ENCODE measurements at places on chromosomes 12 and 14. TPM values are rescaled to one million over a fixed set of nuclear protein-coding genes. Genes with fewer than 3 reads are reported as not detected.

Gene KLRC2
- 4.9 TPM for total RNA-seq

Gene LMO3
- total RNA-seq = not detected

Gene GALNT16
- 0.11 TPM for total RNA-seq

Gene SYNE2
- total RNA-seq = 45.6 TPM

Gene ARF6
- total RNA-seq = 168 TPM

Gene TIGAR
- total RNA-seq = 29.6 TPM

Gene PAH
- total RNA-seq = 1.5 TPM

Gene DTX3
- total RNA-seq = 16.7 TPM

Gene P2RX2
- not detected for total RNA-seq

Gene CIDEB
- 12.4 TPM for total RNA-seq

Gene ACOT6
- not detected for total RNA-seq

Gene CNTN1
- total RNA-seq = not detected

Gene BRMS1L
- total RNA-seq = 10.0 TPM

Gene MBD6
- total RNA-seq = 54.7 TPM

Gene TMEM229B
- total RNA-seq = 3.2 TPM

Gene HOTAIR
- not detected for total RNA-seq

Gene UNC119B
- 30.5 TPM for total RNA-seq

Gene GYS2
- not detected for total RNA-seq

Gene SCN8A
- 1.1 TPM for total RNA-seq

Gene KRT2
- not detected for total RNA-seq

Gene PPP1R36
- total RNA-seq = 0.22 TPM

Gene PXMP2
- 22.5 TPM for total RNA-seq

Gene CD27
- 110 TPM for total RNA-seq

Gene KRT82
- total RNA-seq = not detected

Gene RD3L
- not detected for total RNA-seq

Data from CD8-positive, alpha-beta memory T cell (primary cell).